ENCODE measurements at places on chromosomes 7 and 10.

DNA sequence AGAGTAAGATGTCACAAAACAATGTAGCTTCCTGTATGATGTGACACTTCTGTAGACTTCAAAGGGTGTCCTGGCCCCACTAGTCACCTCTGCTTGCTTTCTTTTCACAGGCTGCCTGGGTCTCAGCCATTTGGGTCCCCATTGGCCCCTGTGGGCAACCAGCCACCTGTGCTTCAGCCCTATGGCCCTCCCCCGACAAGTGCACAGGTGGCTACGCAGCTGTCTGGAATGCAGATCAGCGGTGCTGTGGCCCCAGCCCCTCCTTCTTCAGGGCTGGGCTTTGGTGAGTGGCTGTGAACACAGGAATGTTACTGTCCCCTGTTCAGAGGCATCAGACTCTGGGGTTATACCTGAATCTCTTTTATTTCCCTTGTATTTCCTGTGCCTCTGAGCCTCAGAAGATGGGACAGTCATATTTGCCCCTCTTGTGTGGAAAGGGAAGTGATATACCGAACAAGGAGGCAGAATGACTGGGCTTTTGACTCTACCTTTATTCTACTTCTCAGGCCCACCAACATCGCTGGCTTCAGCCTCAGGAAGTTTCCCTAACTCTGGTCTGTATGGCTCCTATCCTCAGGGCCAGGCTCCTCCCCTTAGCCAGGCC is 15.4 kb downstream of the SEC24C start:
- DNase-seq = no peak

GRCh38 chr10:4280461-4281189 is 495.6 kb upstream of the KLF6 start:
- no peak for DNase-seq

DNA sequence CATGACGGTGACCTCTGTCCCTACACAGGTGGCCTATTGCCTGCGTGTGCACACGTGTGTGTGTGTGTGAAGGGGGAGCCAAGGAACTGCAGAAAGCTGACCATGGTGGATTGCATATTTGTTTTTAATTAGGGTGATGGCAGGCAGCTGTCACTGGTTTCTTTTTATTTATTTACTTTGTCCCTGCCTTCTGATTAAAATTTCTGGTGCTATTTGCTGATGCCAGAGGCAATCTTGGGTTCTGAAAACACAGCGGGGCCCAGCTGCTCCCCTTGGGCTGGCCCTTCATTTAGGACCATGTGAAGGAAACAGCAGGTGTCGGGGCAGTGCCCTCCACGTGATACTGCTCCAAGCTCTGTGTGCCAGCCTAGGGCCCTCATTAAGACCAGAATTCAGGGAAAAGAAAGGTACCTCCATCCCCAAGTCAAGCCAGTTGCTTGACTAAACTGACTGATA is 71.3 kb upstream of the PODXL start:
- DNase-seq = no peak

DNA sequence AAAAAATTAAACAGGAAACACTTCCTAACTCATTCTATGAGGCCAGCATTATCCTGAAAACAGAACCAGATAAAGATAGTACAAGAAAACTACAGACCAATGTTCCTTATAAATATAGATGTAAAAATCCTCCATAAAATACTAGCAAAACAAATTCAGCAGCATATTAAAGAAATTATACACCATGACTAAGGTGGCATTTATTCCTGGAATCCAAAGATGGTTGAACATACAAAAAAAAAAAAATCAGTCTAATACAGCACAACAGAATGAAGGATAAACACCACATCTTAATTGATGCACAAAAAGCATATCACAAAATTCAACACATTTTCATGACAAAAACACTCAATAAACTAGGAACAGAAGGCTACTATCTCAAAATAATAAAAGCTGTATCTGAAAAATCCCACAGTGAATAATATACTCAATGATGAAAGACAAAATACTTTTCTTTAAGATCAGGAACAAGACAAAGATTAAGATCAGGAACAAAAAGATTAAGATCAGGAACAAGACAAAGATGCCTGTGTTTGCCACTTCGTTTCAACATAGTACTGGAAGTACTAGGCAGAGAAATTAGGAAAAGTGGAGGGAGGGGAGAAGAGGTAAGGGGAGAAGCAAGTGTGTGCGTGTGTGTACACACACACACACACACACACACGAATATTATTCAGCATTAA is 95.6 kb downstream of the SNX13 start:
- no peak for DNase-seq

DNA sequence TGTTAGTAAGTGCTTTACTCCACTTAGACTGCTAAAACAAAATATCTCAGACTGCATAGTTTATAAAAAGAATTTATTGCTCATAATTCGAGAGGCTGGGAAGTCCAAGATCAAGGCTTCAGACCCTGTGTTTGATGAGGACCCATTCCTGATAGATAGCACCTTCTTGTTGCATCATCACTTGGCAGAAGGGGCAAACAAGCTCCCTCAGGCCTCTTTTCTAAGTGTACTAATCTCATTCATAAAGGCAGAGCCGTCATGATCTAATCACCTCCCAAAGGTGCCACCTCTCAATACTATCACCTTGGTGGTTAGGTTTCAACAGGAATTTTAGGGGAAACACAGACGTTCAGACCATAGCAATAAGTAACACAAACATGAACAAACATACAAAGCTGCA is 55.4 kb downstream of the CRPPA start:
- DNase-seq = no peak

DNA sequence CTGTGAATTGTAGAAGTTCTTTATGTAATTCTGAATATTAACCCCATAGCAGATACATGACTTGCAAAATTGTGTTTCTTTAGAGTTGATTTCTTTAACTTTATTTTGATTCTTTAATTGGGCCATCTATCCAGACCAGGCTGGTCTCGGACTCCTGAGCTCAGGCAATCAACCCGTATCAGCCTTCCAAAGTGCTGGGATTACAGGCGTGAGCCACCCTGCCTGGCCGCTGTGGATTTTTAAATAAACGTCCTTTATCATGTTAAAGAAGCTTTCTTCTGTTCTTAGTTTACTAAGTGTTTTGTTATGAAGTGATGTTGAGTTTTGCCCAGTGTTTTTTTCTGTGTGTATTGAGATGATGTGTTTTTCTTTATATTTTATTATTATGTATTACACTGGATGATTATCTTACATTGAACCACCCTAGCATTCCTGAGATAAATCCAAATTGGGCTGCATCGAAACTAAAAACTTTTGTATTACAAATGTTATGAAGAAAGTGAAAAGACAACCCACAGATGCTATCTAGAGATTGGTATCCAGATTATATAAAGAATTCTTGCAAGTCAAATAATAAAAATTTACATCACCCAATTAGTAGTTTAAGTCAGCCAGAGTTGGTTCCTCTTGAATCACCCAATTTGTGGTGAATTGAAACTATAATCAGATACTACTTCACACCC is 118.1 kb downstream of the TPST1 start:
- DNase-seq = no peak

GRCh38 chr10:1343176-1343575 is 287.0 kb downstream of the WDR37 start:
- DNase-seq = no peak

DNA sequence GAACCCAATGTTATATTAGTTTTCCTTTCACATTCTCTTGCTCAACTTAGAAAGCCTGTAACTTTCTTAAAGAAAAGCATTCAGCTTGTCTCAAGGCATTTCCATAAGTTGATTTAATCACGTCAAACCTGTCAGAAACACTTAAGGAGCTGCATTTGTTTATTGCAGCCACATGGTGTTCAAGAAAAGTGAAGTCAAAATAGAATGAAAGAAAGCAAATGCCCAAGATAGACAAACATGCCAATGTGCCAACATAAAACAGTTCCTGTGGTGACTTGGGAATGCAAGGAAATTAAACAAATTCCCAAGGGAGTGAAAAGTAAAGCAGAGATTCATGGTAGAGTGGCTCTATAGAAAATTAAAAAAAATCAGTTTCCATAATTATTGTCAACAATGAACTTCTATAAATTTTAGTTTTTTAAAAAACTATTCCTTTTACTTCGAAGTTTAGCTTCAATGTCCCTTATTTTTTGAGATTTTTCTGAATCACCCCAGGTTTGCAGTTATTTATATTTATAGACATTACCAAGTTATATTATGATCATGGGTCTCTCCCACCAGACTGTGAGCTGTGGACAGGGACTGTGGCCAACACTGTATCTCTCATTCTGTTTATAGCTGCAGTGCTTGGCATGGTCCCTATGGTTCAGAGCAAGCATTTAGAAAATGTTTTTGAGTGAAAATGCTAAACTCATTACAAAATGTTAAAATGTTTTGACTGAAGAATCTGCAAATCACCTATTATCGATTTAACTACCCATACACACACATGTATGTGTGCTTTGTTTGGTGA is 887.4 kb downstream of the REEP3 start:
- DNase-seq = no peak

DNA sequence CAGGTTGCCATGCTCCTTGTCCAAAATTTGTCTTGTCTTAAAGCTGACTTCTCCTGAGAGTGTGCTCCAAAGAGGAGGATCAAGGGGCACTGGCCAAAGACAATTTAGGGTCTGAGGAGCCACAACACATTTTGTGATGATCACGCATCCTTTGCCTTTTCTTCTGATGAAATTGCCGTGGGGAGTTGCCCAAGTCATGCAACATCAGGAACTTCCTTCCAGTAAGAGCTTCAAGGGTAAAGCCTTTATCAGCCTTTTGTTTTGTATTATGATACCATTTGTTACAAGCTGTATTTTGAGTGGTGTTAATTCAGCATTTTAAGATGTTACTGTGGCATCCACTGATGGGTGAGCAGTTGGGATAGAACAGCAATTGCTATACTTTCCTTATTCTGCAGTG is 131.2 kb upstream of the MKI67 start:
- no peak for DNase-seq

- no peak for DNase-seq
Observed at GRCh38 chr10:7409732-7410168, 1.1 kb downstream of the SFMBT2 start.

DNA sequence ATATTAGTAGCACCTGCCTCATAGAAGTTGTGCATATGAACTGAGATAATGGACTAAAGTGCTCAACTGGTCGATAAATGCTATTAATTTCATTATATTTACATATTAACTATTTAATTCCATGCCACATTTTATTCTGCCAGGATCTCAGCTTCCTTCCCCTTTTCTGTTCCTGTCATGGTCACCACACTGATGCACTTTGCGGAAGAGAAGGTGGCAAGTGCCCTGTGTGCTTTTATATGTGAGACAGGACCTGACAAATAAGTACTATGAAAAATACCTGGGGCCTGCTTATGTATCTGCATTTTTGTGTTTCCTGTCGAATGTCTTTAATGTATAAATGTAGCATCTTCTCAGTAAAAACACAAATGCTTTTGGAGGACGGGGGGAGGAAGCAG is 12.2 kb downstream of the ATP6V0E2 start:
- no peak for DNase-seq

- DNase-seq = no peak
Observed at GRCh38 chr7:32191305-32191704, 121.1 kb upstream of the PDE1C start.

DNA sequence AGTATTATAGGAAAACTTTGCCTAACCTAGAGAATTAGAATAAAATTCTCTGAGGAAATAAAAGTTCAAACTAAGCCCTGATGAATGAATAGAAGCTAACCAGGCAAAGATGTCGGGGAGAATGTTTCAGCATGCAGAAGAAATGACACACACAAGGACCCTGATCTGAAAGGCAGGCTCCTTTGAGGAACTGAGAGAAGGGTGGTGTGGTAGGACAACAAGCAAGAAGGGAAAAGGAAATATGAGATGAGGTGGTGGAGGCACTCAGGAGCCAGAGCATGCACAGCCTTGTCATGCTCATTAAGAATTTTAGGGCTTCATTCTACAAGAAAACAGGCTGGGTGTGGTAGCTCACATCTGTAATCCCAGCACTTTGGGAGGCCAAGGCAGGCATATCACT is 90.6 kb downstream of the ARHGAP12 start:
- DNase-seq = no peak

DNA sequence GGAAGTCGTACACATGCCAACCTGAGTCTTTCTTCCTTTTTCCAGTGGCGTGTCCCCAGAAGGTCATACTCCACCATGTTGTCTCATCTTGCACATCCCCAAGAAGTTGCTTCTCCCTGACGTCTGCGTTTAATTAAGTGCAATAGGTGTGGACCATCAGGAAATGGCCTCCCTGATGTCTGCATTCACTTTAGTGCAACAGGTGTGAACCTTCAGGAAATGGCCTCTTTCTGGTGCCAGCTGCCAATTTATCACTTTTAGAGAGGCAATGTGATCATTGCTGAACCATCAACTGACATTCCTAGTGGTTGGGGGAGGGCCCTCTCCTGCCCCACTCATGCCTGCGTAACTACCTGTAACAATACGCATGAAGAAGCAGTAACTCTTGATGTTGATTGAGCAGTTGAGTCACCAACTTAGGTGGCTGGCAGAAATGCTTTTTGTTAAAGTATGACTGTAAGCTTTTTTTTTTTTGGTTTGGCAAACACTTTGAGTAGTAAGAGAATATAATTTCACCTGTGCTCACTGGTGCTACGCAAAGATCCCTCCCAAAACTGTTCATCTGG is 25.8 kb downstream of the SCIN start:
- DNase-seq = no peak

Data from anterior cingulate cortex (tissue), 58 donors.